Effector memory CD8-positive, alpha-beta T cell (primary cell): ENCODE measurements at places on chromosomes 5 and 9.

DNA sequence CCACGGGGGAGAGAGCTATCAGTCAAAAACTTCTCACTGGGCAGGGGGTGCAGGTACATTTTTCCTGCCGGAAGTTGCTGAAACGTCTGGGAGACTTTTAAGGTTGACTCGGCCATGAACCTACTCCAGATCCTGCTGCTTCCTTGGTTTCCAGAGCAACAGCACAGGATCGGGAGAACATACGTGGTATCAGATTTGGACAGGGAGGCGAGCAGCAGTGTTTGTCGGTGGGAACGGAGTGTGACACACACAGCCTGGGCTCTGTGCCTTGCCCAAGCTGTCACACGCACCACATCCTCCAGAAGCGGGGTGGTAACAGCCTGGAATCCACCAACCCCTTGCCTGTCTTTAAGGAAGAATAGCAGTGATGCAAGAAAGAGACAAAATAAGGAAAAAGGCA, 276.5 kb downstream of the SLIT3 start:
- H3K4me3 ChIP-seq = no peak overlapping the region
- DNase-seq = no peak
- H3K36me3 ChIP-seq = no peaks in the 10 kb centered on the region

DNA sequence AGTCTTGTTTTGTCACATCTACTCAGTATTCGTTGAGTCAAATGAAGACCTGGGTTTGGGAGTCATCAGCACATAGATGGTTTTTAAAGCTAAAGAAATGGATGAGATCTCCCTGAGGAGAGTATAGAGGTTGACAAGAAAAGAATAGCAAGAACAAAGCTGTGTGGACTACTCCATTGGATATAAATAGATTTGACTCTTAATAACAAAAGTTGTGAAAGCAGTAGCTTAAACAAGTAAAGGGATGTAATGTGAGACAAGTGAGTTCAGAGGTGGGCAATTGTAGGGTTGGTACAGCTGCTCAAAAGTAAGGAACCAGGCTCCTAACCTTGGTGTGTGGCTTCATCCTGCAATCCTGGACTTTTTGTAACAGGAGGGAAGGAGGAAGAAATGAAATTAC, 49.3 kb downstream of the CSNK1G3 start:
- peaks cover 7% of the 10 kb centered on the region for H3K36me3 ChIP-seq
- H3K27me3 ChIP-seq = no peaks in the 10 kb centered on the region
- no peak overlapping the region for H3K4me3 ChIP-seq
- no peak overlapping the region for H3K27ac ChIP-seq

DNA sequence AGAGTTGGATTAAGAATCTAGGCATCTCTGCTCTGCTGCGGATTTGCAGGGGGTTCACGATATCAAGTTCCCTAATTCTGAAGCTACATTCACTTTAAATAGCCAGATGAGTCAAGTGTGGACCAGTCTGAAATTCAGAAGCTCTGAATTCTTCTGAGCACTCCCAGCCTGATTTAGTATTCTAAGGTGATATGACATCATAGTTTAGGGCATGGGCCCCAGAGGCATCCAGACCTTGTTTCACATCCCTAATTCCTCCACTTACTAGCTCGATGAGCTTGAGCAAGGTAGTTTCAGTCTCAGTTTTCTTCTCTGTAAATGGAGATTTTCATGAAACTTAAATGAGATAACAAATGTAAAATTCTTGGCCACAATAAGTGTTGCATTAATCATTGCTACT, 65.2 kb downstream of the TMEM167A start:
- no peaks in the 10 kb centered on the region for H3K36me3 ChIP-seq
- DNase-seq = no peak
- H3K27ac ChIP-seq = no peak overlapping the region
- no peaks in the 10 kb centered on the region for H3K4me1 ChIP-seq
- H3K27me3 ChIP-seq = peaks cover 5% of the 10 kb centered on the region

- peaks cover 12% of the 10 kb centered on the region for H3K27me3 ChIP-seq
- no peak overlapping the region for H3K27ac ChIP-seq
- no peaks in the 10 kb centered on the region for H3K4me1 ChIP-seq
- no peak overlapping the region for H3K4me3 ChIP-seq
These were observed 10.6 kb upstream of the QSOX2 start for GRCh38 chr9:136255896-136256890.

DNA sequence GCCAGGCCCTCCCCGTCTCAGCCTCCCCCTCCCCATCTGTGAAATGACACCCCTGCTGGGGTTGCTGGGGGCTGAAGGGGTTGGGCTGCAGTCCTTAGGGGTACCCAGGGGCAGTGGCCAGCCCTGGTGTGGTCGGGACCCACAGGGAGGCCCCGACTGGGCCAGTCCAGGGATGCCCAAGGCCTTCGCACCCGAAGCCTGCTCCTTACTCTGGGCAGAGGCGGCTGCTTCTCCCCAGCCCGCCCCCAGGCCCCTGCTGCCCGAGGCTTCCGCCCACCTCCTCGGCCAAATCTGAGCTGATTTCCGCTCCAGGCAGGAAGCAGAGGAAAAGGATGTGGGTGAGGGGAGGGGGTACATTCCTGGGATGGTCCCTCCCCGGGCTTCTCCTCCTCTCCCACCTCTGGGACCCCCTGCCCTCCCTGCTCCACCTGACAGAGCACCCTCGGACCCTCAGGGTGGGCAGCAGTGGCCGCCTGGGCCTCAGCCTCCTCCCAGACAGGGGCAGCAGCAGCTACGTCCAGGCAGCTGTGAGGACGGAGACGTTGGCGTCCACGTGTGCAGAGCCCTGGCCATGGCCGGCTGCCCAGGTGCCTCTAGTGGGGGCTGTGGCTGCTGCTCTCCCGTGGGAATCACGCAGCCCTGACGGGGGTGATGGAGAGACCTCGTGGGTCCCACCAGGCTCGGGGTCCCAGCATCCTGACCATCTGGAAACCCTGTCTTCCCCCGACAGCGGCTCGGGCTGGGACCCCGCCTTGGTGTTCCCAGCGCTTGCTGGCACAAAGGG, 4.2 kb upstream of the NRARP start:
- DNase-seq = no peak
- H3K36me3 ChIP-seq = peaks cover 5% of the 10 kb centered on the region
- H3K4me3 ChIP-seq = no peak overlapping the region
- no peaks in the 10 kb centered on the region for H3K4me1 ChIP-seq
- no peaks in the 10 kb centered on the region for H3K27me3 ChIP-seq

DNA sequence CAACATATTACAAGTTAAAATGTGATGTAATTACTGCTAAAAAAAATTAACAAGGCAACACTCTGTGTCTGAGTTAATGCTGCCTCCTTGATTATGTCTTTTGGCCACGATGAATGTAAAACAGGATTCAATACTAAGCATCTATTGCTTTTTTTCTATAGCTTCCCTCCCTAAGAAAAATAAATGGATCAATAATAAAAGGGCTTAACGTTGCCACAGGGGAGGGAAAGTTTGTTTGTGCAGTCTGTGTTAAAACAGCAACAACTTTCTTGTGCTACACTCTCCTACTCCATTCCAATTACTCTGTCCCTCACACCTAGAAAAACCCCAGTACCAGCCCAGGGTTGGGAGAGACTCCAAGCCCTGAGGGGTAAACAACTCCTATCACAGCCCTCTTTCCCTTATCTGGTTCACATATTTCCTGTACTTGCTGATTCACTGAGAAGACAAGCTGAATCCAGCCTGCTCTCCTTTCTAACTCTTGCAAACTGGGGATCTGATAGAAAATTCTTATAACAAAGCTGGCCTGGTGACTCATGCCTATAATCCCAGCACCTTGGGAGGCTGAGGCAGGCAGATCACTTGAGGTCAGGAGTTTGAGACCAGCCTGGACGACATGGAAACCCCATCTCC, 44.8 kb downstream of the PTPN3 start:
- no peaks in the 10 kb centered on the region for H3K36me3 ChIP-seq
- no peak for DNase-seq
- no peak overlapping the region for H3K27ac ChIP-seq
- H3K27me3 ChIP-seq = peaks cover 44% of the 10 kb centered on the region
- H3K4me1 ChIP-seq = no peaks in the 10 kb centered on the region

DNA sequence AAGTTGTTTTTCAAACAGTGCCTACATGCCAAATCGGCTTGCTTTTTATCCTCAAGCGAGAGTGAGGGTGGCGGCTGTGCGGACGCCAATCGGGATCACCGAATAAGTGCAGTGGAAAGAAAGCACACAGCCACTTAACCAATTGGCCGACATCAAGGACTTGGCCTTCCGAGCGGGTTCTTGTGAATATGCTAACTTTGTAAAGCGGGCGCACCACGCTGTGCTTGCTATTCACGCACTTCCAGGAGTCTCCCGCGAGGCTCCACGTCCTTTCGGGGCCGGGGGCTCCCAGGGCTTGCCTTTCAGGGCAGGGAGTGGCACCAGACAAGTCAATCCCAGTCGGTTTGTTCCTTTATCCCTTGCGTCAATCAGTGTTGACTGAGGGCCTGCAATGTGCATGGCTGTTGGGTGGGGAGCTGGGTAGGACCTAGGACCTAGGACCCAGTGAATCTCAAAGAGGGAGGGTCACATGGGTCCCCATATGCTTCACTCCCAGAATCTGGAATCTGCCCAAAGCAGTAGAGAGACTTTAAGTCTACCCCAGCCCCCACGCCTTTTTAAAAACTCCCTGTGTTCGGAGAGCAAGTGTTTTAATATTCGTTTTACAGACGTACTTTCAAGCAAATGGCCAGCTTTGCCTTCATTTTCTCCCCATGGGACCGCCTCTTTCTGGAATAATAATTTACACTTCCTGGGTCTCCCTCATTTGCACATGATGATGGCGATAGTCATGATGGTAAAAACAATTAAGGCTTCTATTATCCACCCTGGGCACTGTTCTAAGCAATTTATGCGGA, 2.0 kb upstream of the GCNT4 start:
- no peak for DNase-seq
- H3K36me3 ChIP-seq = peaks cover 9% of the 10 kb centered on the region
- peaks cover 53% of the 10 kb centered on the region for H3K4me1 ChIP-seq
- peak overlapping the region; percentile 90 for H3K27ac ChIP-seq
- peak overlapping the region; percentile 92 for H3K4me3 ChIP-seq
- peaks cover 9% of the 10 kb centered on the region for H3K27me3 ChIP-seq

DNA sequence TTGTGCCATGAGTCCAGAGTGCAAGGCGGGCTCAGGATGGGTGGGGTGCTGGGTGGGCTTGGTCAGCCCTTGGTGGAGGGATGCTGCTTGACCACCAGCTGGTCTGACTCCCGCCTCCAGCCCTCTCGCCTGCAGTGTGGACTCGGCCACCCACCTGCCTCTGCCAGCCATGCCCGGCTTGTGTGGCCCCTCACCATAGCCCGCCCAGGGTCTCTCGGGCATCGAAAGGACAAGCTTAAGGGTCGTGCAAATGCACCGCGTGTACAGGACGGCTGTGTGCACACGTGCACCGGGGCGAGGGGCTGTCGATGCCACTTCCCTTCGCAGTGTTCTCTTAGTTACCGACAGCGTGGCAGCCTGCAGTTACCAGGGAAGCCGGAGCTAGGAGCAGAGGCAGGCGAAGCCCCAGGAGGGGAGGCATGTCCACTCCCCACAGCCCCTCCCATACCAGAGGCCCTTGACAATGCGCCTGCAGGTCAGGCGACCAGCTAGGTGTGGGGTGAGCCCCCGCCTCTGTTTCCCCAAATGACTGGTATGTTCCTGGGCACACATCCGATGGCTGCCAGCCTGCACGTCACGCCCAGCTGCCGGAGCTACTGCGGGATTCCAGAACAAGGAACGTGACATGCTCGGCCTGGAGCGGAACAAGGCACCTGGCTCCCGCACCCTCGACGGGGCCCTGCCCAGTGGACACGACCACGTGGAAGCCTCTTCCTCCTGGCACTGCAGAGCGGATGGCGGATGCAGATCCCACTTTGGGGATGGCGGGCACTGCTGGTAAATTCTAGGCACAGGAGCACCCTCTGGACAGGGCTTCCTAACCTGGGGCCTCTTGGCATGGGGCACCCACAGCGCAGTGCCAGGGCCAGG, 7.8 kb downstream of the LCN9 start:
- H3K27ac ChIP-seq = no peak overlapping the region
- no peak overlapping the region for H3K4me3 ChIP-seq

- peaks cover 27% of the 10 kb centered on the region for H3K4me1 ChIP-seq
- H3K4me3 ChIP-seq = peak overlapping the region; percentile 76
- H3K36me3 ChIP-seq = no peaks in the 10 kb centered on the region
- DNase-seq = no peak
These were observed 85.2 kb downstream of the GRAMD2B start for GRCh38 chr5:126508251-126508961.

GRCh38 chr9:133987946-133988665, 4.0 kb downstream of the VAV2 start:
- no peak for DNase-seq
- no peak overlapping the region for H3K4me3 ChIP-seq
- H3K4me1 ChIP-seq = no peaks in the 10 kb centered on the region
- H3K27me3 ChIP-seq = peaks cover 13% of the 10 kb centered on the region
- peaks cover 4% of the 10 kb centered on the region for H3K36me3 ChIP-seq

- H3K4me1 ChIP-seq = no peaks in the 10 kb centered on the region
- no peak overlapping the region for H3K27ac ChIP-seq
- no peak overlapping the region for H3K4me3 ChIP-seq
- peaks cover 3% of the 10 kb centered on the region for H3K36me3 ChIP-seq
These were observed 63.0 kb downstream of the WWC1 start for GRCh38 chr5:168354397-168354796.

- no peak overlapping the region for H3K27ac ChIP-seq
- H3K27me3 ChIP-seq = no peaks in the 10 kb centered on the region
- no peak overlapping the region for H3K4me3 ChIP-seq
- H3K4me1 ChIP-seq = no peaks in the 10 kb centered on the region
These were observed 2071.4 kb downstream of the MAT2B start for GRCh38 chr5:165576678-165577275.

GRCh38 chr9:112443200-112443599, 43.4 kb upstream of the KIAA1958 start:
- no peak overlapping the region for H3K27ac ChIP-seq
- no peak overlapping the region for H3K4me3 ChIP-seq
- H3K27me3 ChIP-seq = no peaks in the 10 kb centered on the region
- DNase-seq = peak; percentile 1

DNA sequence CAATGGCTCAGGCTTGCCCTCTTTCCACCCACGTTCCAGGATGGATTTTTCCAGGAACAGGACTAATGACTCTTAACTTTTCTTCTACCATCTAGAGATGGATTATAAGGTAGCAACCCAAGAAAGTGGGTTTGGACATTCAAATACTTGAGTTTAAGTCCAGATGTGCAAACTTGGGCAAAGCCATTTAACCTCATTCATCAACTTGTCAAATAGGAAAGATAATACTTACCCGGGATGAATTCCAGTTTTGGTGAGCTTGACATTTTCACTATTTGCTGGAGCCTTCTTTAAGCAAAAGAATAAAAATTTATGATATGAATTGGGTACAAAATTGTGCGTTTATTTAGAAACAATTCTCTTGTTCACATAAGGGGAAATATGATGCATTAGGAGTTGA, 44.3 kb upstream of the ZBED3 start:
- H3K27me3 ChIP-seq = peaks cover 32% of the 10 kb centered on the region
- H3K4me3 ChIP-seq = no peak overlapping the region
- H3K27ac ChIP-seq = no peak overlapping the region
- no peak for DNase-seq

GRCh38 chr9:125908136-125908535, 161.0 kb downstream of the PBX3 start:
- no peaks in the 10 kb centered on the region for H3K36me3 ChIP-seq
- H3K4me1 ChIP-seq = no peaks in the 10 kb centered on the region
- H3K27me3 ChIP-seq = no peaks in the 10 kb centered on the region
- no peak for DNase-seq
- H3K27ac ChIP-seq = no peak overlapping the region
